ENCODE measurements at places on chromosomes 12 and 14. TPM values are rescaled to one million over a fixed set of nuclear protein-coding genes. Genes with fewer than 3 reads are reported as not detected.

- no peaks in the 10 kb centered on the region for H3K4me1 ChIP-seq
- H3K4me3 ChIP-seq: no peak overlapping the region
- no peaks in the 10 kb centered on the region for H3K36me3 ChIP-seq
- DNase-seq: no peak
Observed at GRCh38 chr12:89227774-89228173, 124.5 kb downstream of the DUSP6 start.

GRCh38 chr12:6536894-6537579 lies 2.7 kb downstream of the GAPDH start:
- DNase-seq: no peak
- no peaks in the 10 kb centered on the region for H3K27me3 ChIP-seq

SYNDIG1L gene
- total RNA-seq: 0.34 TPM

FGF6 gene
- not detected for total RNA-seq

DTD2 gene
- total RNA-seq: 32.0 TPM

GSKIP gene
- total RNA-seq: 28.9 TPM

KIF5A gene
- 0.50 TPM for total RNA-seq

CD4 gene
- total RNA-seq: 8.6 TPM

ESRRB gene
- total RNA-seq: not detected

DNA sequence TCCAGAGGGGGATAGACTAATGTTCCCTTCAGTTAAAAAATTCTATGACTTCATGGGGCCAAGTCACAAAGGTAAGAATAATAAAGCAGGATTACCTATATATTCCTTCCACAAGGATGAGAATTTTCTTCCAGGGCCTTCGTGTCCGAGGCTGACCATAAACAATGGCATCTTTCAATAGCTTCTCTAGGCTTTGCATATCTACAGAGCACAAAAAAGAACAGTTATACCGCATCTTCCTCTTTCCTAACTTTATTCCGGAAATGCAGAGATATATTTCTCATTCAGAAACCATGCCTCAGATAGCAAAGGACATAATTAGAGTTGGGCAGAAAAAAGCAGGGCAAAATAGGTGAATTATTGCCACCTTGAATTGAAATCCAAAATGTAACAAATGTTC lies 58.3 kb upstream of the ISM2 start:
- H3K27ac ChIP-seq: no peak overlapping the region
- H3K27me3 ChIP-seq: no peaks in the 10 kb centered on the region
- no peak for DNase-seq
- H3K36me3 ChIP-seq: no peaks in the 10 kb centered on the region

DNA sequence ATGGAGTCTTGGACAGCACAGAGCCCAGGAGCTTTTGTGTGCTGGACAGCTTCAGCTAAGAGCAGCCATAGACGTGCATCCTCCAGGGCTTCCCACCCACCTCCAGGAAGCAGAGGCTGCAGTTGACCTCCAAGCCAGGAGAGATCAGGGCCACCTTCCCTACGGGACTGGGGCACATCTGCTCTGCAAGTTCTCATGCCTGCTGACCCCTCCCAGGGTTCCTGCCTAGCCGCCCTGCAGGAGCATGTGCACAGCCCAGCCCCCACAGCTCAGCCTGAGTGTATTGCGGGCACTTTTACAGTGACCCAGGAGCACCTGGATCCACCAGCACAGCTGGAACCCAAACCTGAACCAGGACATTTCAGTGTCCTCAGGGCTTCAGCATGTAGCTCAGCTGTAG lies 915.2 kb downstream of the RPS29 start:
- H3K4me3 ChIP-seq: no peak overlapping the region
- no peak overlapping the region for H3K27ac ChIP-seq
- no peaks in the 10 kb centered on the region for H3K36me3 ChIP-seq
- no peak for DNase-seq
- H3K4me1 ChIP-seq: no peaks in the 10 kb centered on the region
- H3K27me3 ChIP-seq: no peaks in the 10 kb centered on the region

NOC4L gene
- 12.4 TPM for total RNA-seq

SERPINA10 gene
- not detected for total RNA-seq

IL31 gene
- not detected for total RNA-seq

MYH6 gene
- total RNA-seq: 3.1 TPM
